Osteocyte (in vitro differentiated cells): ENCODE measurements at places on chromosomes 7 and 10.

DNA sequence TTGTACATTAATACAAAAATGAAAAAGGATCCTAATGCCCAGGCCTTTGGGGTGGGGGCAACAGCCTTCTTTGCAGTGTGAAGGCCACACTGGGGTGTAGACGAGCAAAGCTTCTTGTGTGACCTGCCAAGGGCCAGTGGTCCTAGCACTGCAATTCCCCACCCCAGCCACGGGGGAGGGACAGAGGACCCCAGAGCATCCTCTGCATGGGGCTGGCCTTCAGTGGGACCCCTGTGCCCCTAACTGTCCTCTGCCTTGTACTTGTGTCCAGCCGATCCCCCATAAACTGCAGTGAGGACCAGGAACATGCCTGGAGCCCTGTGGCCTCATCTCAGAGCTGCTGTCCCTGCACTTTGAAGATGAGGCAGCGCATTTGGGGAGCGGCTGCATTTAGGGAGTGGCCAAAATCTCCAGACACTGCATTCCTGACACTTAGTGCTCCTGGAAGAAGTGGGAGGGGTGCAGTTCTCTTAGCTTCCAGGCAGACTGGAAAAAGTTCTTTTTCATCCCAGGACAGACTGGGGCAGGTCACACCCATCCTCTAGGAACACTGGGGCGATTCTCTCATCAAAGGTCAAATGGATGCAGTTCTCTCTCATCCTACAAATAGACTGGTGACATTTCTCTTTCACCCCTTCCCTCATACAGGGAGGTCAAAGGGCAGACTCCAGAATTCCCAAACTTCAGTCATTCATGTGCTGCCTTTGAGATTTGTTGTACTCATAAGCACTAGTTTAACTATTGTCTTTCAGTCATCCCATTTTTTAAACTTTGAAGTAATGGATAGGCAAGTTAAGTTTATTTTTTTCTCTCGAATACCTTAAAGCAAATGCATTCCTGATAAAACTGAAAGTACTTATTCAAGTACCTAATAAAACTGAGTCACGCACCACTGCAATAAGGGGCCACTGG, 922 bp upstream of the MYO1G start:
- no peak for DNase-seq

GRCh38 chr7:20030417-20030816, 186.8 kb downstream of the MACC1 start:
- DNase-seq, result no peak

DNA sequence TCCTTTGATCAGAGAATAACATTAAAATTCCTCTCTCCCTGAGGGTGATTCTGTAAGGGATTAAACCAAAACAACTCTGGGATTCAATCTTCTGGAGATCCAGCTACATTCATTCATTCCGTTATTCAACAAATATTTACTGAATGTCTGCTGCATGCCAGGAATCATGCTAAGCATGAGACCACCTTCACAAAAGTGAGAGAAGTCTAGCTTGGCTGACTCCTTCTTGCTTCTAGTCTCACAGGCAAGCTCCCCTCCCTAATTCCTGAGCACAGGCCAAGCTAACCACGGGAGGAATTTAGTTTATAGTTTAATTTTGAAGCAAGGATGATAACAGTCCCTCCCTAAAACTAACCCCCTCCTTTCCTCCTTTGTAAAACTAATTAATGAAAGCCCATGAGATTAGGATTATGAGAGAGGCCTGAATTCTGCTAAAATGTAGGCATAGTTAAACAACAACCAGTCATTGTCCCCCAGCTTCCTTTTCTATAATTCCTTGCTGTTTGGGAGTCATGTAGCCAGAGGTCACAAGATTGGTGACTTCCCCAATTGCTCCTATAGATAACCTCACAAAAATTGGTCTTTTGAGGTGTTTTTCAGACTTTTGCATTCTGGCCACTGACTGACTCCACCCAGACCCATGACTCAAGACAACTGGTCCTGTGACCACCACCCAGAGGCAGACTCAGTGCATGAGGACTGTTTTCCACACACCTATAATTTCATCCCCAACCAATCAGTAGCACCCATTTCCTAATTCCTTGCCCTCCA, 113.5 kb downstream of the ITGB8 start:
- no peak for DNase-seq

- no peak for DNase-seq
Observed at GRCh38 chr10:10967029-10967428, 50.6 kb upstream of the CELF2 start.

GRCh38 chr10:88256013-88256680, 327.0 kb downstream of the RNLS start:
- no peak for DNase-seq

- no peak for DNase-seq
Observed at GRCh38 chr10:115884331-115884730, 388.7 kb downstream of the GFRA1 start.

- peak; percentile 51 for DNase-seq
Observed at GRCh38 chr7:64875658-64876406, 27.2 kb upstream of the ZNF273 start.

DNA sequence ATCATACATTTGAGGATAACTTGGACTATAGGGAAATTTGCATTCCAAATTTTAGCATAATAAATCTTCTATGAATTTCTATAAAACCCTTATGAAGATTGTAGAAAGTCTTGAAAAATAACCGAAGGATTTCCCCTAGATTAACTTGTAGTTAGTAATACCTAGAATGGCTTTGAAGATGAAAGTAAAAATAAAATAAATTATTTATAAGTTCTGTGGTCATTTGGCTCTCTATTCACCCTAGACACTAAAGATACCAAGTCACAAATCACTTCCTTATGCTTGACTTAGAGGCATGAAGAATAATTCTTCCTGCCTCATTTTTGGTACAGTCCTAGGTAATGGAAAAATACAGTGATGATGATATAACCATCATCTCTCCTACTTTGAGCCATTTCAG, 79.3 kb downstream of the CSTF2T start:
- DNase-seq, result no peak

GRCh38 chr7:94335586-94335985, 59.1 kb upstream of the COL1A2 start:
- DNase-seq, result no peak

- no peak for DNase-seq
Observed at GRCh38 chr7:139730746-139731612, 46.8 kb downstream of the HIPK2 start.

DNA sequence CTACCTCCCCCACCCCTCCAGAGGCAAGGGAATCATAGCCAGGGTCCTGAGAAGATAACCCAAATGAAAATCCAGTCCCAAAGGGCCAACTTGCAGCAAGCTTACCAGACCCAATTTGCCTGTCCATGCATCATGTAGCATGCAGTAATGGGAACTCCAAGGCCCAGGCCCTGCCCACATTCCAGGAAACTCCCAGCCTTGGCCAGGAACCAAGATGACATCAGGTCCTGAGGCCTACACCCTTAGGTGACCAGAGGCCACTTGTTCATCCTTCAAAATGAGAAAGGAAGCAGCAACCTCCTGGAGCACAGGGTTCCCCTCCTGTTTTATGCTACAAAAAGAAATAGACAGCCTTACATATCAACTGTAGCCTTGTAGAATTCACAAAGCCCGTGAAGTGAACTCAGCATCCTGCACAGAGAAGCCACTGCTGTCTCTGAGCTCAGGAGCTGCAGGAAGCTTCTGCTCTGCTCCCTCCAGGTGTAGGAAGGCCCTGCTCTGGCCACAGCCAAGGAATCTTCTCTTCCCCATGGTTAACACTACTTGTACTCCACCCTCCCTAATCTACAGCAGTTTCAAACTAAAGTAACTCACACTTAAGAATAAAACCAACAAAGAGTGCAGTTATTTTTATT, 30.3 kb upstream of the GRB10 start:
- DNase-seq, result no peak

DNA sequence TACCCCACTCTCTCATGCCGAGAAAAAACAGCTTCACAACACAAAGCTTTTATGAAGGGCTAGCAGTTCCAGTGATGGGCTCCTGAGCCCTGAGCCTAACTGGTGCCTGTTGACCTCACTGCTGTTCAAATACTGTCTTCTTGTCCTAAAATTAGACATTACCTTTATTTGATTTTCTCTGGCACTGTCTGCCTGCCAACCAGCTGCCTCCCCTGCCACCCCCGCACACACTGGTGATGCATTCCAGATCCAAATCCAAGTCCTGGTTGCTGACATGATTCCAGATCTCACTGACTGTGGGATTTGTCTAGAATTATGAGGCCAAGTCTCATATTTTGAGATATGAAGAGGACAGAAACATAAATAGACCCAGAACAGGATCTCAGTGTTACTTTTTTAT, 816.2 kb downstream of the NRG3 start:
- DNase-seq, result no peak

DNA sequence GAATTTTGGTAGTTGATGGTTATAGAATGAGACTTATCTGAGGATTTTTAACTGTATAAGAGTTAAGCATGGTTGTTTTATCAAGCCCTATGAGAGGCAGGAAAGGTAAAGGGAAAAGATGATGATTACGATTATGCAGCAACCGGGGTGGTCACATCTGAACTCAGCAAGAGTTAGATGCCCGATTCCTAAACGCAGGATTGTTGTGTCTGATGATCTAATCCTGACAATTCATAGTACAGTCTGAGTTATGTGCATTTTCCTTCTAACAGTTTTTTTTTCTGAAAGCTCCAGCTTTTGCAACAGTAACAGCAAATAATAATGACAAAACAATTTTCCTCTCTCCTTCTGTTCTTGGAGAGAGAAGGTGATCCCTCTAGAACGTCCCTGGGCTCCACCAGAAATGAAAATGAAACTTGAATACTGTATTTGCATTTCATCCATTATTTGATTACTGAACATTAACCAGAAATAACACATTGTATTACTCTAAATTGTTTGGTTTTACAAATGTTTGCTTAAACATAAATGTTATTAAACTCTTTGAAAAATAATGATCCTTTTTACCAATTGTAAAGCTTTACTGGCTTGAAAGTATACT, 176.5 kb upstream of the CCDC6 start:
- no peak for DNase-seq

GRCh38 chr7:101496017-101496416, 133.1 kb downstream of the MYL10 start:
- no peak for DNase-seq

DNA sequence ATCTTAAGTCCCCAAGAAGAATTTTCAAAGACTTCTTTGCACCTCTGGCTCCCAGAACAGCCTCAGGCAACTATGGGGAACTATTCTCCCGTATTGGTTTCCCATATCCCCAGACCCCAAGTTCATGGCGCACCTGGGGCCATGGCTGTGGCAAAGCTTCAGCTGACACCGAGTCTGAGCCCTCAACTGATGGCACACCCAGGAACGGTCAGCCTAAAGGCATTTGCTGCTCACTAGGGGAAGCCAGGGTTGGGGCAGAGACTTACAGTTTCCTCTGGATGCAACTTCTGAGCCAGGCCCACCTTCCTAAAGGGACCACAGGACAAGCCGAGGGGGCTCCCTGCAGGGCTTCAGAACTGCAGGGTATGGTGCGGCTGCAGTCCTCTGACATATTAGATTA, 13.7 kb upstream of the CPA1 start:
- DNase-seq, result no peak

GRCh38 chr10:89695307-89695706, 6.1 kb upstream of the KIF20B start:
- no peak for DNase-seq

- peak; percentile 82 for DNase-seq
Observed at GRCh38 chr7:157684909-157685429, 348.2 kb downstream of the DNAJB6 start.

- DNase-seq, result no peak
Observed at GRCh38 chr10:812787-813186, 118.7 kb downstream of the LARP4B start.

- no peak for DNase-seq
Observed at GRCh38 chr7:117791877-117792780, 81.1 kb downstream of the CTTNBP2 start.

- DNase-seq, result no peak
Observed at GRCh38 chr7:158720112-158720511, 15.5 kb upstream of the NCAPG2 start.
